ENCODE measurements at places on chromosomes 7 and 10.
A peak's percentile ranks its signal among the peaks of the same experiment; 100 is the strongest.

GRCh38 chr10:99850021-99850766, 67.8 kb downstream of the ABCC2 start:
- DNase-seq: no peak

DNA sequence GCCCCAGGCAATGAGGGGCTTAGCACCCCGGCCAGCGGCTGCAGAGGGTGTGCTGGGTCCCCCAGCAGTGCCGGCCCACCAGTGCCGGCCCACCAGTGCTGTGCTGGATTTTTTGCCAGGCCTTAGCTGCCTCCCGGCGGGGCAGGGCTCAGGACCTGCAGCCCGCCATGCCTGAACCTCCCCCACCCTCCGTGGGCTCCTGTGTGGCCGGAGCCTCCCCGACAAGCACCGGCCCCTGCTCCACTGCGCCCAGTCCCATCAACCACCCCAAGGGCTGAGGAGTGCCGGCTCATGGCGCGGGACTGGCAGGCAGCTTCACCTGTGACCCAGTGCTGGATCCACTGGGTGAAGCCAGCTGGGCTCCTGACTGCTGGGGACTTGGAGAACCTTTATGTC, 3.5 kb upstream of the ACSL5 start:
- DNase-seq: no peak

DNA sequence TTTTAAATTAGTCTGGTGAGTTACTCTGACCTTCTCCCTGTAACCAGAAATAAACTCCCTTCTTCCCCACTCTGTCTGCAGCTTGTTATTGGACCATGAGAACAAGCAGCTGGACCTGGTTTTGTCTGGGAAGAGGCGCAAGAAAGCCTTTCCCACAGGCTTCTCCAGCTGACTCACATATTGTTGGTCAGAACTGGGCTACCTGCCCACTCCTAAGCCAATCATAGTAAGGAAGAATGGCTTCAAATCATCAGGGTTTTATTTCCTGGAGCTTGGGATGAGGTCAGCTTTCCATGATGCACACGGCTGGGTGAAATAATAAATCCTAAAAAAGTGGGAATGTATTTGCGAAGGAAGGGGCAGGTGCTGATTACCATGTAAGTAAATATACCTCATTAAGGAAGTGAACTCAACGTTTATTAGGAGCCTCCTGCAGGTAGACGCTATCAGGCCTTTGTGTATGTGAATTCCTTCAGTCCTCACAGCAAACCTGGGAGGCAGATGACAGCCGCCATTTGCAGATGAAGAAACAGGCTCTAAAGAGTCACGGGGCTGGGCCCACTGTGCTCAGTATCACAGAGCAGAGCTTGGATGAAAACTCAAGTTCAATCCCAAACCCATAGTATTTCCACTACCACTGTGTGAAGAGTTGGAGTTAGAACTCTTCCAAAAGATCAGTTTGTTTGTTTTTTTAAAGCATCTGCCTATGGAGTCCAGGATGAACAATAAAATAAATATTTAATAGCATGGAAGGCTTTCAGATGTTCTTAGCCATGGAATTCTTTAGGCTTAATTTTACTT, 32.8 kb downstream of the IL15RA start:
- DNase-seq: no peak

- no peak for DNase-seq
Measured at GRCh38 chr7:142445019-142445686, 187.3 kb upstream of the PRSS58 start.

- DNase-seq: no peak
Measured at GRCh38 chr10:11036424-11037011, 18.8 kb downstream of the CELF2 start.

- no peak for DNase-seq
Measured at GRCh38 chr10:103490986-103491314, 2.6 kb upstream of the NEURL1 start.

DNA sequence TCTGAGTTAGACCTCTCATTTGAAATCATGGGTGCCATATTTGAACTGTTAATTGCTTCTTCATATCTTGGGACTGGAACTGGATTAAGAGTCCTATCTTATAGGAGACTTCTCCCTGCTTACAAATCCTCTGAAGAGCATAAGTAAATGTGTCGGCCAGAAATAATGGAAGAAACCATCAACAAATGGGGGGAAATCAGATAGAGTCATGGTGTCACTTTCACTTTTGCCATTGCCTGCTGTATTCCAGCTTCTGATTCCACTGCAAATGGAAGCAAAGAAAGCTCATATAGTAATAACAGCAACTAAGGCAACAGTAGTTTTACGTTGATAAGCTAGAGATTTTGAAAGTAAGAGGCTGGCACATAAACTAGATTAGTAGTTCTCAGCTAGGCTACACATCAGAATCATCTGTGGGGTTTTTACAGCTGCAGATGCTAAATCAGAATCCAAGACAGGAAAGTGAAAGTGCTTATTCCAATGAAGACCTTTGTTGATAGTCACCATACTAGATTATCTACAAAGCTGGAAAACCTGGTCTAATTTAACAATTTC, 12.3 kb upstream of the CRPPA start:
- no peak for DNase-seq

- no peak for DNase-seq
Measured at GRCh38 chr10:82318534-82318933, 443.5 kb downstream of the NRG3 start.

- no peak for DNase-seq
Measured at GRCh38 chr7:102093599-102094315, 192.9 kb upstream of the SH2B2 start.

- no peak for DNase-seq
Measured at GRCh38 chr10:33233635-33234034, 100.8 kb downstream of the NRP1 start.

- no peak for DNase-seq
Measured at GRCh38 chr7:84452618-84453017, 258.0 kb upstream of the SEMA3A start.

GRCh38 chr7:20298486-20298901, 32.2 kb upstream of the ITGB8 start:
- DNase-seq: no peak

DNA sequence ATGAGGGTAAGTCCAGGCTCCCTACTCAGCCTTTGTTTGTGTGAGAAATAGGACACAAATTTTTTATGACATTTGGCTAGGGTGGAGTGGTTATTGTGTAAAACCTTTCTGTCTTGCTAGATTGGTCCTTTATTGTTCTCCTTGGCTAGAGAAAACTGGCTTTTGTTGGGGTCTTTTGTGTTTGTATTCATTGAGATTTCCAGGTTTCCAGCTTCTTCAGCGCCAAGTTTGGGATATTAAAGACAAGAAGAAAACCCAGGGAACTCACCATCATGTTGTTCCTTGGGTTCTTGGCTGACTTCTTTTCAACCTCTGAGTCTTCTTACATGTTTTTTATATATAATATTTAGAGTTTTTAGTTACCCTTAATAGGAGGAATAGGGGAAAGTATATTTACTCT, 310.0 kb downstream of the HPSE2 start:
- DNase-seq: no peak

- DNase-seq: no peak
Measured at GRCh38 chr7:5514440-5515035, 90.9 kb upstream of the TNRC18 start.

DNA sequence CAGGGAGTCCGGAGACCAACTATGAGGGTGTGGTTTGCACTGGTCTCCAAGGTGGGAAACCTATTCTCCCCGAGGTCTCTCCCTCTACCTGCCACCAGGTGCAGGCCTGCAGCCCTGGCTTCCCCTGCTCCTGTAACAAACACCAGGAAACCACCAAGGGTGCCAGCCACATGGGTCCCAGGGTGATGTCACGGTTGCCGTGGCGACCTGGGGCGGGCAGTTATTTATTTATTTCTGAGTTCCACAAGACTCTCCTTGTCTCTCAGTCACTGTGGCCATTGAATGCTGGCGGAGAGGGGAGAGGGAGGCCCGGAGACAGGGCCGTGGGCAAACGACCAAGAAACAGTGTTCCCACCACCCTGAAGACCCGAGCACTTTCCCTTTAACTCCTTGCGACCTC, 27.0 kb downstream of the MMD2 start:
- DNase-seq: no peak

GRCh38 chr7:143456992-143457793, 13.9 kb downstream of the TAS2R60 start:
- no peak for DNase-seq

DNA sequence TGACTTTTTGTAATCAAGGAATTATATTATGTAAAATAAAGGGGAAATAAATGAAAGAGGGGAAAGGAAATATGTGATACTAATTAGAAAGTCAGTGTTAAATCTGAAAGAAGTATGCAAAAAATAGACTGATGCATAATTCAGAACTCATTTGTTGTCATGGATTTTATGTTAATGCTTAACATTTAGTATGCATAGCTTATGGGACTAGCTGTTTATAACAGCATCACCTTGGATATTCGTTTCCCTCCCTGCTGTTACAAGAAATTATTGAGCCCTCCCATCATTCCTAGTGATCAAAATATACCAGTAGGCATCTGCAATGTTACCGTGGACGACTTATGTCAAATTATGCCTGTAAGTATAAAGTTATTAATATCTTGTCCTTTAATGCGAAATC, 85.9 kb downstream of the HECTD2 start:
- DNase-seq: no peak

- DNase-seq: peak; percentile 39
Measured at GRCh38 chr10:15585303-15585715, 134.4 kb downstream of the ITGA8 start.

- no peak for DNase-seq
Measured at GRCh38 chr7:91156316-91157185, 107.7 kb upstream of the FZD1 start.

DNA sequence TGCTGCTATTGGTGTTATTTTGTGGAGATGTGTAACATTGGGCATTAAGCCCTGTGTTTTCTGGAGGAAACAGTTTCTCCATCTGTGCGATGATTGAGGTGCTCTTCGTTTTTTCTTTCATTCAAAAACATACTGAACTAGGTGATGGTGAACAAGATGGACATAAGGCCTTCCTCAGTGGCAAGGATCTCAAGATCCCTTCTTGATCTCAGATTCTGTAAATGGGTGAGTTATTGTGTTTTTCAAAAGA, 759 bp upstream of the ELAPOR2 start:
- no peak for DNase-seq

DNA sequence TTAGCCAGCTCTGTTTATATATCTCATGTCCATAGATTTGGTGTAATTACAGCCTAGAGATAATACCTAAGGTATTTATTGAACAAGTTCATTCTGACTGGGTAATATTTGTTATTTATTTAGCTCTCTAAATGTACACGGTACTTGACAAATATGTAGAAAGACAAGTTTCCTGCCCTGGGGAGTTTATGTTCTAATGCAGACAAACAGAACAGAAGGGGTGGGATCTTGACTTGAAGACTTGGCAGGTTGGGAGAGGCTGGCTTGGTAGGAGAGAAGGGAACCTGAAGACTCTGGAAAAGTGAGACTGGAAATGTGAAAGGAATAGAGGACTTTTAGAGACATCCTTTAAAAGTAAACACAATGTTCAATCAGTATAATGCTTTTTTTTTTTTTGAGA, 97.7 kb upstream of the CDK6 start:
- DNase-seq: no peak

DNA sequence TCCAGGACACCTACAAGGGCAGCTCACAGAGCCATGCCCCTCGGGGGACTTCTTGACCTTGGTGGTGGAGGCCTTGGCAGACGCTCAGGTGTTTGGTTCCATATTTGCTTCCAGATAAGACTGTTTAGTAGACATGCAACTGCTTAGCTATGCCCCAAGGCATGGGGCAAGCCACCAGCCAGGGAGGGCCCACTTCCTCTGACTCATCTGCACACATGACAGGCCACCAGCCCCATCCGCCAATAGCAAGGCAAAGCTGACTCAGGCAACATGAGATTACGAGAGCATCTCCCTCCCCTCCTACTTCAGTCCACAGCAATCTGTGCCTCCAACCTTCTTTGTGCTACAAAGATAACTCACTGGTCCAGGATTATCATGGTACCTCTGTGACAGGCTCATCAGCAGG, 54.9 kb downstream of the KCNMA1 start:
- no peak for DNase-seq

- no peak for DNase-seq
Measured at GRCh38 chr7:23969443-23969842, 259.4 kb downstream of the STK31 start.

DNA sequence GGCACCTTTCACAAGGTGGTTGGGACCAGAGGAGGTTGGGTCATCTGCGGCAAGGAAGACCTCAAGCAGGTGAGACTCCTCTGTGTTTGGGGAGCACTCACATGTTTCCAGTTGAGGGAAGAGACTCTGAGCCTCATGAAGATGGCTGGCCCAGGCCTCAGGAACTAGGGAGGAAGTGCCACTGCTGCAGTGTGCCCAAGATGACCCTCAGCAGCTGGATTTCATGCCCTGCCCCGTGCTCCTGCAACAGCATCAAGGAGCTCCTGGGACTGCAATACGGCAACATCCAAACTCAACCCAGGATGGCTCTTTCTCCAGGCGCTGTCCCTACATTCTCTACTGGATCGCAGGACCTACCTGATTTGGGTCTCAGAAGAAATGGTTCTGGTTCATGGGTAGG, 73.8 kb downstream of the GOLGA7B start:
- DNase-seq: no peak

- DNase-seq: no peak
Measured at GRCh38 chr7:47582764-47583738, 1.1 kb upstream of the TNS3 start.

- no peak for DNase-seq
Measured at GRCh38 chr10:8539056-8539455, 484.6 kb downstream of the GATA3 start.

- DNase-seq: no peak
Measured at GRCh38 chr10:113569576-113569975, 16.7 kb downstream of the HABP2 start.

DNA sequence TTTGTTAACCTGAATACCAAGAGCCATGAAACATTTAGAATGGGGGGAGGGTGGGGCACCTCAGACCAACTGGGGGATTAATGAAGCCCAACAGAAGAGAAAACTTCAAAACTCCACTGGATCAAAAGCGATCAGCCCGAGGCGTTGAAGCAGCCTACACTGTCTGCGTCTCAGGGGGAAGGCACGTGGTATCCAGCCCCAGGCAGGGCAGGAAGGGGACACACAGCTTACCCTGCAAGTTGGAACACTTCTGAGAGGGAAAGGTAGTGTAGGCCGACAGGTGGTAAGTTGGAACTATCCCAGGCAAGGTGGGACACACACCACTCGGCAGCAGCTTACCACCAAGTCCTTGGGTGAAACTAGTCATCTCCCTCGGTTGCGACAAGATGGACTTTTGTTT, 102.9 kb downstream of the TAX1BP1 start:
- DNase-seq: no peak

DNA sequence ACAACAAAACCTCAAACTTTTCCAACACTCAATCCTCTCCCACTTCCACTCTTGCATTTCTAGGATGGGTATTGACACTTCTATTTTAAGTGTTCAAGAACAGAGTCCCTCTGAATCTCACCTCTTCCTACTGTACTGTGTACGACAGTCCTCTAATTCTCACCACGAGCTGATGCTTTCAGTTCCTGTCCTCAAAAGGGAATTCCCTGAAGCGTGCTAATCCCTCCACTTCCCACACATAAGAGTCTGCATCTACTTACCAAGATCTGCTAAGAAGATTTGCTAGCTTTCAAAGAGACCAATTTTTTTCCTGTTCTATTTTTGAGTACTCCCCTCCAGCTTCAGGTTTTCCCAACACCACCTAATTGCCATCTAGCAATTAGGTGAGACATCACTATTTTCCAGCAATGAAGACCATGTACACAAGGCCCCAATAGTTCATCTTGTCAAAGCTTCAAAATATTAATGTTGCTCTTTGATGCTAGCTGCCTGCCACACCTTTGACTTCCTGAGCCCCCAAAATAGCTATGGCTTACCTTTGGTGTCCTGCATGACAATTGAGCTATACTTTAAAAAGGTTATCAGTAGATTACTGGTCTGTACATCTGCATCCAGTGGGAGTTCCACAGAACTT, 54.4 kb downstream of the ARMH3 start:
- DNase-seq: peak; percentile 46

Measured in GM10248 (cell line).